Nephron progenitor cell (in vitro differentiated cells): ENCODE measurements at places on chromosomes 4 and X.

DNA sequence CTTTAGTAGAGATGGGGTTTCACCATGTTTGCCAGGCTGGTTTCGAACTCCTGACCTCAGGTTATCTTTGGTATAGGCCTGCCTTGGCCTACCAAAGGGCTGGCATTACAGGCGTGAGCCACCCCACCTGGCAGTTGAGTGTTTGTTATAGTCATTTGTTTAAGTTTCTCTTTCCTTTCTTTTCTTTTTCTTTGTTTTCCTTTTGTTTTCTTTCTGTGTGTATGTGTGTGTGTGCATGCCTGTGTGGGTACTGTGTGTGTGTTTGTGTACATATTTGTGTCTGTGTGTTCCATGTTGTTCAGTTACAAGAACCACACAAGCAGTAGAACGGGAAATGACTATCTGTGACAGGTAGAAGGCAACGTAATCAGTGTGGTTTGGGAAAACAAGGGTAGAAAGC, 624.9 kb downstream of the FSTL5 start:
- no peak for DNase-seq

GRCh38 chr4:75831856-75832405, 70.3 kb downstream of the PPEF2 start:
- no peak for DNase-seq

DNA sequence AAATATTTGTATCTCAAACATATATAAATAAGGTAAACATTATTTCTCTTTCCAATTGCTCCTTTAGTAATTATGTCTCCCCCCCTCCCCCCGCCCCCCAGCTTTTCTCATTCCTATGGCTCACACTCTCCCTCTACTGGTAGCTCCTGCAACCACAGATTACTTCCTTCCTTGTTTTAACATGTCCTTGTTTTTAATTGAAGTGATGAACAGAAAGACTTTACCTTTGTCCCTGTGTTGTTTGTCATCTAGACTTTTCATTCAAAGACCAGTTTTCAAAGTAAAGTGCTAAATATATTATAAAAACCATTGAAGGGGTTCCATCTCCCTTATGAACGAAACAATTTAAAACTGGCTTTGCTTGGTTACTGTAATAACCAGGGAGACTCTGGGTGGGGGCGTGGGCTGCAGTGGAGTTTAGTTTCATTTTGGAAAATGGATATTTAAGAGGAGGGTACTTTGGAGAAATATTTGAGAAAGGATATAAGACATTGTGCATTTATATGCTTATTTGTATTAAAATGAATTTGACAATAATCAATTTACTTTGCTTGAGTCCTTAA, 352.9 kb downstream of the RAPGEF2 start:
- DNase-seq = peak; percentile 24

- DNase-seq = no peak
These were observed 33.7 kb upstream of the MSANTD1 start for GRCh38 chr4:3215256-3215655.

DNA sequence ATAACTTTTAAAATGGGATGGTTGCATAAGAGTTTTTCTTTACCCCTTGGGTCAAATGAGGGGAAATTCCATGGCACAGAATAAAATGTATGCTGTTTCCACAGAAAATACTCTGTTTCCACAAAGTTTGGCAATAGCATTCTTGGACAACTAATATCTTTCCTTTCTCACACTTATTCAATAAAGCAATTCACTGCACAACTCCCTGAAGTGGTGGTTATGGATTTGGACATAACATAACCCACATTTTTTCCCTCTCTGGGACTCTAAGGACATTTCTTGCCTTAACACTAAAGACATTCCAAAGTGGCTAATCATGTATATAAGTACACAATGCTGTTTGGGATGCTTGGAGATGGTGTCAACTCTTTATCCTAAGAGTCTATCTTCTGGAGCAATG, 51.7 kb upstream of the GPM6B start:
- no peak for DNase-seq

GRCh38 chr4:104188301-104188700, 306.4 kb downstream of the CXXC4 start:
- DNase-seq = no peak

- no peak for DNase-seq
These were observed 208.8 kb downstream of the OR13H1 start for GRCh38 chrX:131752493-131753198.

DNA sequence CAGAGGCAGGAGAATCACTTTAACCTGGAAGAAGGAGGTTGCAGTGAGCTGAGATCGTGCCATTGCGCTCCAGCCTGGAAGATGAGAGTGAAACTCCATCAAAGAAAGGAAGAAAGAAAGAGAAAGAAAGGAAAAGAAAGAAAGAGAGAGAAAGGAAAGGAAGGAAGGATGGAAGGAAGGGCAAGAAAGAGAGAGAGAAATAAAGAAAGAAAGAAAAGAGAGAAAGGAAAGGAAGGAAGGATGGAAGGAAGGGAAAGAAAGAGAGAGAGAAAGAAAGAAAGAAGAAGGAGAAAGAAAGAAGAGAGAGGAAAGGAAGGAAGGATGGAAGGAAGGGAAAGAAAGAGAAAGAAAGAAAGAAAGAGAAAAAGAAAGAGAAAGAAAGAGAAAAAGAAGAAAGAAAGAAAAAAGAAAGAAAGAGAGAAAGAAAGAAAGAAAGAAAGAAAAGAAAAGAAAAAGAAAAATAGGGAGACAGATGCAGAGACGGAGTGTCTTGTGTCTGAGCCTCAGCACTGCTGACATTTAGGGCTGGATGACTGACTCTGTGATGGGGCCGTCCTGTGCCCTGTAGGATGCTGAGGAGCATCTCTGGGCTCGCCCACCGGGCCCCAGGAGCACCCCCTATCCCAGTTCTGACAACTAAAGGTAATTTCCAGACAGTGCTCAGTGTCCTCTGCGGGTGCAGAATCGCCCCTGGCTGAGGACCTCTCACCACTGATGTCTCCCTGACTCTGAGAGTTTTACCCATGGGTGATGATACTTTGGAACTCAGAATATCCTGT, 61.7 kb downstream of the CRLF2 start:
- no peak for DNase-seq

DNA sequence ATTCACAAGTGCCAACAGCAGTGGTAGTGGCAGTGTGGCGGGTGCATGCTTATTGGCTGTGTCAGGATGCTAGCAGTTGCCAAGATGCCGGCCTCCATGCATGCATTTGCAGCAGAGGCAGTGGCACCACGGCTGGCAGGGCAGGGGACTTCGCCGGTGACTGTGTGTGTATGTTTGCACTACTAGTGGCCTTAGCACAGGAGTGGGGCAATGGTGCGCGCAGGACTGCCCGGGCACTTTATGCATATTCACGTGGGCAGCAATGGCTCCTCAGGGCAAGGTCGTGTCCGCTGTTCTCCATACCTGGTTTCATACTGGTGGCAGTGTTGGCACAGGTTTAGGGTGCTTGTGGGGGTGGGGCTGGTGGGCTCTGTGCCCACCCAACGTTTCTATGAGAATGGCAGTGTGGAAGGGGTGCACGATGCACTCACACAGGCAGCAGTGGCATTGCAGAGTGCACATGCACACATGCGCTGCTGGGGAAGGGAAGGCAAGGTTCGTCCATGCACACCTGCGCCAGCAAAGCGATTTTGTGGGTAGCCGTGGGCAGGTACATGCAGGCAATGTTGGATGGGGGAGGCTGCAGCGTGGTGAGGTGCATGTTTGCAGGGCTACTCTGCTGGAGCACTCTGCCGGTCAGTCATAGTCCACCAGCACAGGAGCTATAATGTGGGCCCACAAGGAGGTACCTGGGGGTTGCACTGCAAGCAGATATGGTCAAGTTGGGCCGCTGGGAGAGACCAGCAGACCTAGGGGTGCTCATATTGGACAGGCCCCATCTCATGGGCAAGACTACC, 338.9 kb upstream of the TECRL start:
- no peak for DNase-seq

GRCh38 chr4:177308125-177308524, 1.5 kb upstream of the NEIL3 start:
- DNase-seq = no peak

GRCh38 chr4:7044137-7044930, 1.2 kb downstream of the TADA2B start:
- DNase-seq = no peak

DNA sequence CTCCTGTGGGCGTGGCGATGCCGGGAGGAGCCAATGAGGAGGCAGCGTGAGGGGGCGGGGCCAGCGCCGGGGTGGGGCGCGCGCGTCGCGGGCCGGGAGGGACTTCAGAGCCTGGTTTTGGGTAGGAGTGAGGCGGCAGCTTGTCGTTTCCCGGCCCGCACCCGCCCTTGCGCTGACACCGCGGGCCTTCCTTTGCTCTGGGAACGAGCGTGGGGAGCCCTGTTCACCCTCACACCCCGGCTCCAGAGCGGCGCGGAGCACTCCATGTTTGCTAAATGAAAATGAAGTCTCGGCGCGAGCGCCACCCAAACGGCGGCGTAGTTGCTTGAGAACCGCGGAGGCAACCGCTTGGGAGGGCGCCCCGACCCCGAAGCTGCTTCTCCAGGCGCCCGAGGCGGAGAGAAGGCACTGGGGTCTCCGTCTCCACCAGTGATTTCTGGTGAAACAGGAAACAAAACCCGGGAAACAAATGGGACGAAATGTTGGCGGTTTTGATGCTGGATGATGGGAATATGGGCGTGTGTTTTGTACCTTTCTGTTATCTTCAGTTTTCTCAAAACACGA, 497 bp upstream of the GRPEL1 start:
- no peak for DNase-seq

DNA sequence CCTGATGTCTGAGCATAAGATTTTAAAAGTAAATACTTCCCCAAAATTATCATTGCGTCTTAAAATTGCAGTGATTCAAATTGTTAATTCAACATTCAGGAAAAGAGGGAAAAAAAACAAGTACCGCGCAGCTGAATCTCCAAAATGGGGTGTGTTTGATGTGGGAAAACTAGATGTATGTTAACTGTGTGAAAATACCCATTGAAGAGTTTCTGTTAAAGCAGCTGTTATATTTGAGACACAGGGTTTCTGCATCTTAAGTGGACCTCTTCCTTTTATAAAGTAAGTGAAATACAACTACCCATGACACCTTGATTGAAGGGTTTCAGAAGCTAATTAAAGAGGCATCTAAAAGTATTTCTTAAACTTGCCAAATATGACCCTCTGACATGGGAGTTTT, 1186.1 kb downstream of the NLGN4X start:
- DNase-seq = no peak

- no peak for DNase-seq
These were observed 102.6 kb downstream of the PRDM5 start for GRCh38 chr4:120819805-120820437.

DNA sequence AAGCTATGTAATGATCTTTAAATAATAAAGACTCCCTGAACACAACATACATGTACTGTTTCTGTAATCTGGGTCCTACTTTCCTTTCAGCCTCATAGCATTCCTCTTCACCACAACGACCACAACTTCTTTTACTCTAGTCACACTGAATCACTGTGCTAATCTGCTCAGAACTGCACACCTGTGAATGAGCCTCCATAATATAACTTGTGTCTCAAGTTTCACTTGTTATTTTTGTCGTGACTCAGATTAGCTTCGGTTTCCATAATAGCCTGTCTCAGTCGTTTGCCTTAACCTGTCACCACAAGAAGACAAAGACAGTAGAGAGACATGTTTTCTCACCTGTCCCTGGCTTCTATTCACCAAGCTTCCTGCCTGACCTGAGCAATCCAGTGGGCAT, 61.8 kb downstream of the MAGED1 start:
- DNase-seq = no peak

DNA sequence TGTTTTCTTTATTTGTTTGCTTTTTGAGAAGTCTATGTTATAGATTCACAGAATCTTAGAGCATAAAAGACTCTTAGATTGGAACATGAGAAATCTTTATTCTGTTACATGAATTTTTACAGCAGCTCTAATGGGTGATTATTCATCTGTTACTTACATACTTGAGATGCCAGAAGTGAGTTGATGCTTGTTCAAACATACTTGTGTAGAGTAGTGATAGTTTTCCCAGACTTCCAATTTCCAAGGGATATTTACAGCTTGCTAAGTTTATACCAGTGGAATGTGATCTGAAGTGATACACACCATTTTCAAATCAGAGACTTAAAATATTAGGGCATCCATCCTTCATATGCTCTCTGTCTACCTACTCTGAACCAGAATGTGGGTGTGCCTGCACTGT, 252.9 kb upstream of the SMIM31 start:
- DNase-seq = no peak

- DNase-seq = no peak
These were observed 174.0 kb upstream of the IL15 start for GRCh38 chr4:141462361-141462760.

GRCh38 chr4:133776503-133776902, 425.1 kb downstream of the PABPC4L start:
- DNase-seq = no peak

DNA sequence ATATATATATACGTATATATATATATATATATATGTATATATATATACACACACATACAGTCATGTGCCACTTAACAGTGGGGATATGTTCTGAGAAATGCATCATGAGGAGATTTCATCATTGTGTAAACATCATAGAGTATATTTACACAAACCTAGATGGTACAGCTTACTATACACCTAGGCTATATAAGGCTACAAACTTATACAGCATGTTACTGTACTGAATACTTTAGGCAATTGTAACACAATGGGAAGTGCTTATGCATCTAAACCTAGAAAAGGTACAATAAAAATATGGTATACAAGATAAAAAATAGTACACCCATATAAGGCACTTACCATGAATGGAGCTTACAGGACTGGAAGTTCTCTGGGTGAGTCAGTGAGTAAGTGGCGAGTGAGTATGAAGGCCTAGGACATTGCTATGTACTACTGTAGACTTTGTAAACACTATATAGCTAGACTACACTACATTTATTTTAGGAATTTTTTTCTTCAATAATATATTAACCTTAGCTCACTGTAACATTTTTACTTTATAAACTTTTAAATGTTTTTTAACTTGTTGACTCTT, 13.2 kb upstream of the CCSER1 start:
- DNase-seq = no peak

DNA sequence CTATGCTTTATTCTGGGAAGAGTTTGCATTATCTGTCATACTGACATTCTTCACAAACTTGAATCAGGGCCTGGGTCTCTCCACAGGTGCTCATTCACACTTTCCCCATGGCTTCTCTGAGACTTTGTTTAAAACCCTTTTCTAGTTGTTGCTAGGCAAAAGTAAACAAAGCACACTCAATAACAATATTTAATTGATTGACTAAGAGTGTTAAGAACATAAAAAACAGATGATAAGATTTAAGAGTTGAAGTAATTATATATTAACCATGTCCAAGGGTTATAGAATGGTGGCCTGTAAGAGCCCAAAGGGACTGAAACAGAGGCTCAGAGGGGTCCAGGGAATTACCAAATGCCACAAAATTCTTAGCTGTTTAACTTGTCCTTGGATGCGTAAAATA, 7.1 kb downstream of the MAOA start:
- DNase-seq = no peak
